WTC11 (cell line): ENCODE measurements at places on chromosomes 2 and 18. TPM values are rescaled to one million over a fixed set of nuclear protein-coding genes. Genes with fewer than 3 reads are reported as not detected.

TMEM163 gene
- total RNA-seq: 0.94 to 1.6 TPM (median 1.2 TPM) in 3 replicates

KIAA2012 gene
- total RNA-seq: not detected in 3 replicates

SLC5A7 gene
- 0.05 TPM in 1 of 3 replicates, not detected in the others for total RNA-seq

GRCh38 chr2:86807468-86808275, 17.0 kb upstream of the CD8A start:
- H3K27me3 ChIP-seq: peaks cover 50% of the 10 kb centered on the region
- H3K4me3 ChIP-seq: peak overlapping the region; percentile 86
- no peak overlapping the region for H3K27ac ChIP-seq
- no peaks in the 10 kb centered on the region for H3K36me3 ChIP-seq
- peak; percentile 66 for DNase-seq

DNA sequence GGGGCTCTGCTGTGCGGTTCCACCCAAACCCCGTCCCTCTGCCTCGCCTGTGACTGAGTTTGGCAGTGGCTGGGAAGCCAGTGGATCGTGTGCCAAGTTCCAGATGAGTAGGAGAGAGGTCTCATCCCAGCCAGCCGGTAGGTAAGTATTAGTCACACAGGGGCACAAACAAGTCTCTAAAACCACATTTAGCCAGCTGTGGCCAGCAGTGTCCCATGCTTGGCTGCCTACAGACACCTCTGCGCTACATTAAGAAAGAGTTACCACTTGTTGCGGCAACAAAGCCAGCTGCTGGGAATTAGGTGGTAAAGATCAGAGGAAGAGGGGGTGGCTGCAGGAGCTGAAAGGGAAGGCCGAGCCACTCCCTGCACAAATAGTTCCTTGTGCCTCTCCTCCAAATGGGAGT, 81.2 kb downstream of the GATA6 start:
- H3K36me3 ChIP-seq: no peaks in the 10 kb centered on the region
- H3K27ac ChIP-seq: no peak overlapping the region
- no peak for DNase-seq
